Suppressor macrophage (primary cell): ENCODE measurements at places on chromosomes 7 and 10.

DNA sequence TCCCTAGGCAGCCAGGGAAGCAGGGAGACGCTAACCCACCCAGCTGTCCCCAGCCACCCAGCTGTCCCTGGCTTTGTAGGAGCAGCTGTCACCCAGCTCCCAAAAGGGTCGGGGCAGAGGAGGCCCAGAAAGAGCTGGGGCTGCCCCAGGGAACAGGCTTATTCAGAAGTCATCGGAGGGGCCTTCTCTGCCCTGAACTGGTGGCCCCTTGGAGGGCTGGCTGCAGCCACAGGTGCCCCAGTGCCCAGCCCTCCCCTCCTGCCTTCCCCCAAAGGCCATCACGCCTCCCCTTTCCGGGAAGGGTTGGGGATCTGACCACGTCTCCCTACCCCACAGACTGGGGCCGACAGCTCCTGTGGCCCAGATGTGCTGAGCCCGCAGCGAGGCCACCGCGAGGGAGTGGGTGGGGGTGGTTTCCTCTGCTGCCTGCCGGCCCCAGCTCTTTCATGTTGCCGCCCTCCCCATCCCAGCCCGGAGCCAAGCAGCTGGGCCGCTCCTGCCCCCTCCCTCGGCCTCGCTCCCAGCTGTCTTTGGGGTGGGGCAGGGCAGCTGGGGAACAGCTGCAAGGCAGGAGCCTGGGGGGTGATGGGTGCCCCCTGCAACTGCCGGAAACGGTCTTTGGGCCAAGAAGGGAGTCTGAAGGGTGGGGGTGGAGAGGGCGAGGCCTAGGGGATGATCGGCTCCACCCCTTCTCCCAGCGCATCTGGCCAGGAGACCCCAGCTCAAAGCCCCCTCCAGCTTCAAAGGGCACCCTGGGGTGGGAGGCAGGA lies 16.8 kb downstream of the TRIM8 start:
- peak; percentile 61 for DNase-seq

GRCh38 chr10:131802996-131803395 lies 97.8 kb upstream of the PPP2R2D start:
- DNase-seq, result no peak

DNA sequence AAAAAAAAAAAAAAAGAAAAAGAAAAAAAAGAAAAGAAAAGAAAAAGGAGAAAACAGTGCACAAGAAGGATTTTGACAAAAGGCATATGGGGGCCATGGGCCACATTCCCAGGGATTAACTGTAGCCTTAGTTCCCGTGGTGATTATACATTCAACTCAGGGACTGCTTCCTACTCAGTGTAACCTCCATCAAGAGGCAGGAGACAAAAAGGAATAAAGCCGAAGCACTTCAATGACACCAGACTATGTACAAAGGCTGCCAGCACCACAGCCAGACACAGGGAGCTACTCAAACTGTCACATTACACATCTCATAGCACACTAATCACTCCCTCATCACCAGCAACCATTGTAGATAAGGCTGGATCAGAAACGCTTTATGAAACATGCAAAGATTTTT lies 5.1 kb upstream of the PMPCB start:
- DNase-seq, result no peak

DNA sequence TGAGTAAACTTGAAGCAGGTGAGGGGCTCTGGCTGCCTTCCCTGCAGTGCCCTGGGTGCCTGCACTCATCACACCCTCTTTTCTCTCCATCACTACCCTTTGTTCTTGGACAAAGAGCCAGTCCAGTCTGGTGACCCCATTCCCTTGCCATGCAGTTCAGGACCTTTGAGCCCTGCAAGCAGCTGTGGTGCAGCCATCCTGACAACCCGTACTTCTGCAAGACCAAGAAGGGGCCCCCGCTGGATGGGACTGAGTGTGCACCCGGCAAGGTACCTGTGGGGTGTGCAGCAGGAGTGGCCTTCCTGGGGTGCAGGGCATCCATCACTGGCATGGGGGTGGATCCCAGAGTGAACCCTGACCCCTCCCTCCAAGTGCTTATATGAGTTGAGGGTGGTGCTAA lies 48.7 kb downstream of the TBATA start:
- no peak for DNase-seq
